HFFc6 (cell line): ENCODE measurements at places on chromosomes 5 and 9. TPM values are rescaled to one million over a fixed set of nuclear protein-coding genes. Genes with fewer than 3 reads are reported as not detected.

The FAM78A gene
- 0.11 and 0.68 TPM in 2 replicates for total RNA-seq

The TNFSF8 gene
- not detected in 3 replicates for total RNA-seq

The ZFP37 gene
- total RNA-seq: 1.7 to 3.1 TPM (median 1.8 TPM) in 3 replicates

The TTC23L gene
- not detected in 3 replicates for total RNA-seq

The CCDC152 gene
- total RNA-seq: 0.30 to 6.3 TPM (median 0.47 TPM) in 3 replicates

The TAF11L10 gene
- not detected in 3 replicates for total RNA-seq

DNA sequence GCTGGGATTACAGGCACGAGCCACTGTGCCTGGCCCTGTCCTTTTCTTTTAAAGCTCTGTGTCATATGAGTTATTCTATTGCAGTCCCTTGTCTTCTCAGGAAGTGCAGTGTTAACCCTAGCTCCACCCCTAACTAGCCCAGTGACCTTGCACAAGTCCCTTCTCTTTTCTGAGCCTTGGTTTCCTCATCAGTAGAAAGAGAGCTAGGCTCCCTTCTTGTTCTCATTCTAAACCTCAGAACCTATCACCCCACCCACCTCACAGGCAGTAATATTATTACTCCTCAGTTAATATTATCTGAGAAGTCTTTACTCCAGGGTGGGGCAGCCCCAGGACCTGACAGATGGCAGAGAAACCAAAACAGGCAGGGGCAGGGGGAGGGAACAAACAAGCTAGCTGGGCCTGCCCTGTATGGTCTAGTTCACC is 7.2 kb downstream of the CYFIP2 start:
- no peak for DNase-seq

DNA sequence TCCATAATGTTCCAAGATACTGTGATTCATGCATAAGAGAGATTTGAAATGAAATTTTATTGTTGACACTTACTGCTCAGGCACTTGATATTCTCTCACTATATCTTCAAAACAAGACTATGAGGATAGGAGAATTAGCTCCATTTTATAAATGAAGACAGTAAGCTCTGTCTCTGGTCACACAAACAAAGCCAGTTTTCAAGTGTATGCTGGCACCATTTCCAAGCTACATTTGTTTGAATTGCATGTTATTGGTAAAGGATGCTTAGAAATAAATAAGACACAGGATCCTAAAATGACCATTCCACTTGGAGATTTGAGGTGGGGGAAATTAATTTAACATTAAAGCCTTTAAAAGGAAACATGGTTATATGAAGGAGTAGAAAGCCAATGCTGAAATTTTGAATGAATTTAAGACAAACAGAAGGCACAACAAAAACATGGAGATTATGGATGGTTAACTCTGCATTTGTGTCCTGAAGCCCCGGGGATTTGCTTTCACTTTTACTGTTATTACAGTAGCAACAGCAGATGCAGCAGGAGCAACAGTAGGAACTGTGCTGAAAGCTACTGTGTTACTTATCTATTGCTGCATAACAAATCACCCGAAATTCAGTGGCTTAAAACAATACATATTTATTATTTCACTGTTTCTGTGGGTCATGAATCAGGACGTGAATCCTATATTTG is 79.7 kb upstream of the ASTN2 start:
- no peak for DNase-seq

- peak; percentile 82 for DNase-seq
These were observed 55.9 kb upstream of the MYO10 start for GRCh38 chr5:16992006-16992405.

GRCh38 chr5:175434800-175435199 is 9.2 kb downstream of the DRD1 start:
- DNase-seq: no peak

- DNase-seq: no peak
These were observed 735 bp upstream of the RPL26L1 start for GRCh38 chr5:172958331-172959046.

GRCh38 chr5:33167541-33167940 is 273.2 kb upstream of the TARS1 start:
- DNase-seq: no peak

DNA sequence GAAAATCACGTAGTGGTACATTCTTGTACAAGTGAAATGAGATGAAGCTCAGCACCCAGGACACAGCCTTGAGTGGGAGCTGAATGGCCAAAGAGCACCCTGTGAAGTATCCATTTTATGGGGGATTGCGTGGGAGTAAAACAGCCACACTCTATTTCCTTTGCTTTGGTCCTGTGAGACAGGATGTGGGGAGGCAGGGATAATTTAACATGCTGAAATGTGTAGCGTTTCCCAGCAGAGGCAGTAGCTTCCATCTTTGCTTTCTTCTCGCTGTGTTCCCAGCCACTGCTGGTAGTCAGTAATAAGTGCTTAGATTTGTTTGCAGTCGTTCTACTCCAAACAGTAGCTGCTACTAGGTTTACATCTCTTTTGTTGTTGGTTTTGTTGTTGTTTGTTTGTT is 4.4 kb downstream of the IL31RA start:
- DNase-seq: no peak

GRCh38 chr9:99762470-99762869 is 59.2 kb upstream of the NR4A3 start:
- DNase-seq: no peak

- peak; percentile 18 for DNase-seq
These were observed 190.4 kb downstream of the DRD1 start for GRCh38 chr5:175253597-175253996.

DNA sequence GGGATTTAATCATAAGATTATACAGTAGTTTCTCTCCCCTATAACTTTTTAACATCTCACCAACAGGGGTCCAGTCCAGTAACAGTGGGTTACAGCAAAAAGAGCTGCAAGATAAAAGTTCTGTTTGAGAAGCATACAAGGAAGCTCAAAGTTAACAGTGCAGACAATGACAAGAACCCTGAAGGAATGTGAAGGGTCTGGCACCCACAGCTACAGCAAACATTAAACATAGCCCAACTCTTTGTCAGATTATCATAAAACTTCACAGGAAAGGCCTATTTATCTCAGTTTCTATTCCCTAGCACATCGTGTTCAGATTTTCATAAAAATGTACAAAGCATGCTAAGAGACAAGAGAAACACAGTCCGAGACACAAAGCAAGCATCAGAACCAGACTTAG is 309.4 kb downstream of the DIRAS2 start:
- DNase-seq: no peak

DNA sequence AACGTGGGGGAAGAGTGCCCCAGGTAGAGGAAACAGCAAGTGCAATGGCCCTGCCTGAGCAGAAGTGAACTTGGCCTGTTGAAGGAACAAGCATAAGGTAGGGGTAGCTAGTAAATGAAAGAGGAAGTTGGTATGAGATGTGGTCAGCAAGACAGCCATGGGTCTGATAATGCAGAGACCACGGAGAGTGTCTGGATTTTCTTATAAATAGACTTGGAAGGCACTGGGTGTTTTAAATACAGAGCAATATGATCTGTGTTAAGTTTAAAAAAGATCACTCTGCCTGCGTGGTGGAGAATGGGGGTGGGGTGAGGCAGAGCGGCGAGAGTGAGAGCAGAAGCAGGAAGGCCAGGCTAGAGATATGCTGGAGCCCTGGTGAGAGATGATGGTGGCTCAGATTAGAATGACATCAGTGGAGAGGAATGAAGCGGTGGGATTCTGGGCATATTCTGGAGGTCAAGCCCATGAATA is 4.2 kb downstream of the ADAM19 start:
- DNase-seq: peak; percentile 76
